ENCODE measurements at places on chromosomes 12 and 14.

DNA sequence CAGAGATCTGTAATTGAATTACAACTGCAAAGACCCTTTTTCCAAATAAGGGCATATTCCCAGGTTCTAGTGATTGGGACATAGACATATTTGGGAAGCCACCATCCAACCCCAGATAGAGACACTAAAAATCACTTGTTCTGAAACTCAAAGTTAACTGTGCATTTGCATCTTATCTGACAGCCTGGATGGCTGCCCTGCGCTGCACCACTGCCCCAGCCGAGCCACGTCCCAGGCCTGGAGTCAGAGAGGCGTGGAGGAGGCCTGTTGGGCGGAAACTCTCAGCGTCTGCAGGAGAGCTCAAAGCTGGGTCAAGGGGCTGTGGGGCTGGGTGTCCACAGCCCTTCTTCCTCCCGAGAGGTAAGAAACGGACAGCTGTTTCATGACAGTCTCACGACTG is 124.4 kb downstream of the RIMBP2 start:
- no peak for DNase-seq

GRCh38 chr12:27952510-27952909 is 20.0 kb downstream of the PTHLH start:
- DNase-seq = no peak

GRCh38 chr14:101980700-101981099 is 16.3 kb downstream of the DYNC1H1 start:
- DNase-seq = peak; percentile 98

- DNase-seq = peak; percentile 42
Observed at GRCh38 chr12:76144245-76144549, 59.7 kb upstream of the NAP1L1 start.

- no peak for DNase-seq
Observed at GRCh38 chr12:102958830-102959176, 1.3 kb downstream of the ASCL1 start.

Measured in adipocyte (in vitro differentiated cells).